Activated effector memory CD4-positive, alpha-beta T cell treated with Interleukin-2 at 50 U/mL for 16 hours (primary cell): ENCODE measurements at places on chromosomes 4 and X.

DNA sequence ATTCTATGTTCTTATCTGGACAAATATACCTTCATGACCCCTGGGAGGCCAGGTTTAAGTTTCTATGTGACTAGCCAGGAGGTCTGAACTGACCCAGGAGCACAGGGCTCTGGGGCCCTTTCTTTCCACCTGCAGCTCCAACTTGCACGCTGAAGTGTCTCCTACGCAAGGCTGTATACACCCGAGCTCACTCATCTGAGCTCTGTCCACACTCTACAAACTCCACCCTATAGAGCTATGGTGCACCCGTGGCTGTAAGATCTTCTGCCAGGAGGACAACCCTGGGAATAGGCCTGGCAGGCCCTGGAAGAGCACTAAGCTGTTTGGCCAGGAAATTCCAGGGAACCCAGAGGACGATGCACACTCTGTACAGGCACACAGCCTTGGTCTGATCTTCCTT lies 60.6 kb upstream of the ATOH1 start:
- no peak for DNase-seq

GRCh38 chr4:146458594-146458993 lies 63.1 kb downstream of the SLC10A7 start:
- DNase-seq: no peak

DNA sequence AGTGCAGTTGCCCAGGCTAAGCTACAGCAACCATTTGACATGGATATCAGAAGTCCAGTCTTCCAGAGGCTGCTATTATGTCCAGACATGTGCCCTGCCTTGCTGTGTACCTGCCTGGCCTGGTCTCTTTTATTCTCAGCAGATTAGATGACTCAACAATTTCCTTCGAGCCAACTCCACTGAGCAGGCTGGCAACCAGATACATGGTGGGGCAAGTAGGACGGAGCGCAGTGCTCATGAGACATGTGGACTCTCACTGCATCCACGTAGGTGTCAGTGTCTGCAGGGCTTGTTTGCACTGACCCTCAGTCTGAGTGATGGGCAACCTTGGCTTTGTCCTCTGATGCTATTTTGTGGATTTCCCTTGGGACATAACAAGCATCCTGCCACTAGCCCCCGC lies 7.2 kb upstream of the MAGEA11 start:
- no peak for DNase-seq

DNA sequence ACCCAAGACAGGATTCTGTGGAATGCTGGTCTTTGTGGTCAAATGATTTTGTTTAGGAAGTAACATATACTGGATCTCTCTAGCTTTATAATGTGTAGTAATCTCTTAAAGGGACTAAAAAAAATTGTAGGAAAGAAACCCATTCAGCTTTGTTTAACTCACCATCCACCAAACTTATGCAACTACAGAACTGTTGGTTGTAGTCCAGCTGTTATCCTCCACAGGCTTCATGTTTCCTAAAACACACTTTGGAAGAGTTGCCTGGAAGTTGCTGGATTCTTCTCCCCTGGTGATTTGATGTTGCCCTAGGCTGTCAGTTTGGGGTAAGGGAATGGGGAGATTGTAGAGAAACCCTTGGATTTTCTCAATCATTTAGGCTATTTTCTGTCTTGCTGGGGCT lies 89.3 kb downstream of the RLIM start:
- DNase-seq: no peak

- DNase-seq: no peak
Observed at GRCh38 chr4:189404271-189404670, 536.4 kb upstream of the FRG1 start.

DNA sequence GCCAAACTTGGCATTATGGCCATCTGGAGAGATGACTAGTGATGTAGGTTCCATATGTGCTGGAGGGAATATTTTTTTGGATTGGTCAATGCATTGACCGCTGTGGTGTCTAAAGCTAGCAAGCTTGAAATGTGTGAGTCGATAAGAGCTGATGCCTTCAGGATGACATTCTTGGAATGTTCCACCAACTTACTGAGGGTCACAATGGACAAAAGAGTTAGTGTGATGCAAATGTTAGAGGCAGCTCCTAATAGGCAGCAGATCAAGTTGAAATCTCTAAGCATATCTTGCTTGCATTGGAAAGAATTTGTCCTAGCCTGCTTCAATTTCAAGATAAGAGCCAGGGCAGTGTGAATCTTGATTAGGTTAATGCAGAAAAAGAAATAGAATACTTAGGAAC lies 210.4 kb upstream of the AFF2 start:
- no peak for DNase-seq

DNA sequence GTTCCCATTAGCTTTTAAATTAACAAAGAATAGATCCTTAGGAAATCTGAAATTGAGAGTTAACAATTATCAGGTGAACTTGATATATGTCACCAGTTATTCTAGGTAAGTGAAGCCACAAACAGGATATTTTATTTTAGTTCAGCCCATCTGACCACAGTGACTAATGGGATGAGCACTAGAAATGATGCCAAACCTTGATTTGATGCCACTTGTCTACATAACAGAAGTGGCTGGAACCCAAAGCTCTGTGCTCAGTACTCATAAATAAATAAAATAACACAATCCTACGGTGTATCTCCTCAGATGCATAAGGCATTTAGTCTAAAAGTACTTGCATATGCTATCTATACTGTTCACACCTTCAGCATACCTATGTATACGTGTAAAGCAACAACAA lies 12.2 kb downstream of the SLITRK4 start:
- DNase-seq: no peak
